ENCODE measurements at places on chromosomes 5 and 9.

DNA sequence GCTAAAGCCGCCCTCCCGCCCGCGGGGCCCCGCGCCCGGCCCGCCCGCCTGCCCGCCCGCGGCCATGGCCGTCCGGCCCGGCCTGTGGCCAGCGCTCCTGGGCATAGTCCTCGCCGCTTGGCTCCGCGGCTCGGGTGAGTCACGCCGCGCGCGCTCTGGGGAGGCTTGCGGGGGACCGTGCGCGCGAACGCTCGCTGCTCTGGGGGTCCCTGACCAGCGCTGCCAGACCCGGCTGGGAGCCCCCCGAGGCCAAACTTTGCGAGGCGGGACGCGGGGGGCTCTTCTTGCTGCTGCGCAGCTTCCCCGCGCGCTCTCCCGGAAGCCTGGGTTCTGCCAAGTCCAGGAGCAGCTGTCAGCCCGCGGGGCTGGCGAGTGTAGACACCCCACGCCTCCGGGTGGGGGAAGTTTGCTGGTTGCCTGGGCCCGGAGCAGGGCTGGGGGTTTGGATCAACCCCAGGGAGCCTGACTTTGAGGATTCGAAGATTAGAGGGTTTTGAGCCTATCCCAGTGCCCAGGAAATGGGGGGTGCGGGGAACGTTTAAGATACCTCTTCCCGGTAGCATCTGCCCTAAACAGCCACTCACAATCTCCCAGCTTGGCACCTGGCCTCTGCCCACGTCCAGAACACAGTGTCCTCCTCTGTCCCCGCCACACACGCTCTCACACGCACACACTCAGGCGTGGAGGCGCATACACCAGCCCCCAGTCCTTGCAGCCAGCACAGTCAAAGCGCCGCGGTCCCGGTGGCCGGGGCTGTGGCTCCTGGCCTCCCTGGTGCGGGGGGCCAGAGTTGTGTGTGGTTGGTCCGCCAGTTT is 535 bp downstream of the UNC5A start:
- no peak for DNase-seq

DNA sequence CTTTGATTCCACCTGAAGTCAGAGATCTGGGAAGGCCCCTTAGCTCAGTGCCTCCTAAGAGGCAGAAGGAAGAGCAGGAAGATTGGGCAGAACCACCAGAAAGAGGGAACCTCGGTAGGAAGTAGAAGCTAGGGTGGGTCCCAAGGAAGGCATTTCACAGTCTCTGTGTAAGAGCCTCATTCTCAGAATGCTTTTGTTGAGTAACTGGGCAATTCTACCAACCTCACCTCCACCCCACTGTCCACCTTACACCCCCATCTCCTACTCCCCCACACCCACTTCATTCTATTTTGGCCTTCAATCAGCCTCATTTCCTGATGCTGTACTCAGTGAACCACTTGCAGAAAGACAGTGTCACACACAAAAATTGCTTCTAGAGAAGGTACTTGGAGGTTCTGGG is 3.5 kb downstream of the HBEGF start:
- no peak for DNase-seq

GRCh38 chr5:84032324-84032723 is 311.7 kb upstream of the HAPLN1 start:
- DNase-seq = no peak

DNA sequence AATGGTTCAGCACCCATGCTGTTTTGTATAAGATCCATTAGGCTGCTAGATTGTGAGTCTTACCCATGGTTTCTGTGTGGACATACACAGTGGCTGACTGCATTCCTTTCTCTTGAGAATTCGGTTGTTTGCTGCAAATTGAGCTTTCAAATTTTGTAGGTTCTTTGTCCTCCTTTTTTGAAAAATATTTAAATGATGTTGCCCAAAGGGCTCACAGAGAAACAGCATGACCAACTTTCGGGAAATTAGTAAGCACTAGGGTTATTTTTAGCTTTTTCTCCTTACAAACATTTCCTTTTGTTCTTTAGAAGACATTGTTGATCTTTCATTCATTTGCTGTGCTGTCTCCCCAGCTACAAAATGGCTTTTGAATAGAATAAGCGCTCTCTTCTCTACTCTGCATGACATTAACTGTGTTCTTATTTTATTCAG is 79.4 kb downstream of the NLN start:
- no peak for DNase-seq

DNA sequence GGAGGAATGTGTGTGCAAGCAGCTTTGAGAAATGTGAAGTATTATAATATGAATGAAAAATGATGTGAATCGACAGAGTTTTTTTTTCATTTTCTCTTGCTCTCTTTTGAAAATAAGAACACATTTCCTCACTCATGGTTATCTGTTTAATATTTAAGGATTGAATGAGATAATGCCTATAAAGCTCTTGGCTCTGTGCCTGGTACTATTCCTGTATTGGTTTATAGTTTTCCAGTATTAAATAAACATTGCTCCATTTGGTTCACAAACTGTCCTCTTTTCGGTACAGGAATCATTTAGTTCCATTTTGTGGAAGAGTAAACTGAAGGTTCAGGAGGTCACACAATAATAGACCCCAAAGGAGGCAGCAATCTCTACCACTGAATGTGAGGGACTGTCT is 1185.5 kb upstream of the WWC1 start:
- DNase-seq = no peak

- no peak for DNase-seq
These were observed 25.1 kb downstream of the QRFP start for GRCh38 chr9:130871395-130872062.

DNA sequence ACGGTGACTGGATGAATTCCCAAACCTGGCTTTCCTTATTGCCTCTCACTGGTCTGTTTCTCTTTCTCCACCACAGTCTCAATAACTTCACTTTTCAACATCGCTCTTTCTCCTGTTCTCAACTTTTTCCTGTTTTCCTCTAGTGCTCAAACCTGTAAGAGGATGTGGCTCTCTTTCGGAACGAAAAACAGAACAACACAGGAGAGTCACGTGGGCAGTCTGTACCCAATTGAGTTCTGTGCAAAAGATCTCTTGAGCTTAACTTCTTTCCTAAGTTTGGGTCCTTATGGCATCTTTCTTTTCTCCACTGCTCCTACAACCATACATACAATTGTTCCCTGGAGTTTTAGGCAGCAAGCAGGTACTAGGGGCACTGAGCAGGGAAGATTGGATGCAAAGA is 8.9 kb downstream of the HAVCR1 start:
- DNase-seq = no peak

Data from stimulated activated CD8-positive, alpha-beta memory T cell treated with anti-CD3 and anti-CD28 coated beads, Interleukin-4, amount 100 ng/mL, for 1 hour (primary cell).